Naive thymus-derived CD8-positive, alpha-beta T cell (primary cell): ENCODE measurements at places on chromosomes 16 and 17.

- no peak for DNase-seq
Observed at GRCh38 chr17:72578817-72579470, 458.1 kb downstream of the SOX9 start.

GRCh38 chr16:23557779-23558702 is 514 bp downstream of the UBFD1 start:
- peak; percentile 3 for DNase-seq

DNA sequence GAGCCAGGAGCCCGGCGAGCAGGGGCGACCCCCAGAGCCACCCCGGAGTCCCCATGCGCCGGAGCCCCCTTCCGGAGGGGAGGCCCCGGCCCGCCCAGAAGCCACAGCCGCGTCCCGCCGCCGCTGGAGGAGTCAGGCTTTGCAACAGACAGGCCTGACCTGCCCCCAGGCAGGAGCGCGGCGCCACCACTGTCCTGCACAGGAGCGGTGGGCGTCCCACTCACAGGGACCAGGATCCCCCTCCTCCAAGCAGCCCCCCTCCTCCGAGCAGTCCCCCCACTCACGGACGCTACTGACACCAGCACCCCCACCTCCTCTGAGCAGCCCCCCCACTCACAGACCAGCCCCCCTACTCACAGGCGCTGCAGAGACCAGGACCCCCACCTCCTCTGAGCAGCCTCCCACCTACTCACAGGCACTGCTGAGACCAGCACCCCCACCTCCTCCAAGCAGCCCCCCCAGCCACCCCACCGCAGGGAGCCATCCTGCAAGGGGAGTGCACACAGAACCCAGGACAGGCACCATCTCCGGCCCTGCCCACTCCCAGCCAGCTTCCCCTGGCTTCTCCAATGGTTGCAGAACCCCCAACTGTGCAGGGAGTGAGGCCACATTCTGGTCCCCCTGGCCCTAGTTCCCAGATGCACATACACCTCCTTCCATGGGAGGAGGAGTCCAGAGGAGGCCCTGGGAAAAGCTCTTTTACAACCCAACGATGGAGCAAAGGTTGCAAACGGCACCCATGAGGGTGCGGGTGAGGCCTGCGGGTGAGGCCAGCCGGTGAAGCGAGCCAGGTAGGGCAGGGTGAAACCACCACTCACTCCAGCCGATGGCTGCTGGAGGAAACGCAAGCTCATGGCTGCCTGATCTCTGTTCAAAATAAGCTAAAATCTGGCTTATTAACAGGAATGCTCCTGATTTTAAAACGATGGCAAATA is 69.9 kb downstream of the ABR start:
- DNase-seq: no peak

DNA sequence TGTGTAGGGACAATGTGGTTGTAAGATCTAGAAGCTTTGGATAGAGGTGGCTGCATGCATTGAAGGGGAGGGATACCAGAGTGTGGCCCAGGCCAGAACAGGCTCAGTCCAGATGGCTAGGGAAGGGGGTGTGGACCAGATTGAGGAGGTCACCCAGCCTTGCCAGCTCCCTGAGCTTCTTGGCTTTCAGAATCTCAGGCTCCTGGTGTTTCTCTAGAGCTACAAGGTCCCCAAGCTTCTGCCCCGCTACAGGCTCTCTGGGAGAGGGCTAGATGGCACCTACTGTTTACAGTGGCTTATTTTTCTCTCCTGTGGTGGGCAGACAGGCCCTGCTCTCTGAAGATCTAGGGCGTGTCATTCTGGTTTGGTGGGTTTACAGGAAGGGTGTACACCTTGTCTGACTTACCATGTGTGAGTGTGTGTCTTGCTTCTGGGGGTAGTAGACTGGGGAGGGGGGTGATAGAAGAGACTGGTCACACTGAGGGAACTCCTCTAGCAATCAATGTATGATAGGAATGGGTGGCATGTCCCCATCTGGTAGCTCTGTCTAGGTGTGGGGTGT is 1.1 kb downstream of the RARA start:
- DNase-seq: no peak

- DNase-seq: no peak
Observed at GRCh38 chr16:50183316-50183715, 30.2 kb downstream of the TENT4B start.

DNA sequence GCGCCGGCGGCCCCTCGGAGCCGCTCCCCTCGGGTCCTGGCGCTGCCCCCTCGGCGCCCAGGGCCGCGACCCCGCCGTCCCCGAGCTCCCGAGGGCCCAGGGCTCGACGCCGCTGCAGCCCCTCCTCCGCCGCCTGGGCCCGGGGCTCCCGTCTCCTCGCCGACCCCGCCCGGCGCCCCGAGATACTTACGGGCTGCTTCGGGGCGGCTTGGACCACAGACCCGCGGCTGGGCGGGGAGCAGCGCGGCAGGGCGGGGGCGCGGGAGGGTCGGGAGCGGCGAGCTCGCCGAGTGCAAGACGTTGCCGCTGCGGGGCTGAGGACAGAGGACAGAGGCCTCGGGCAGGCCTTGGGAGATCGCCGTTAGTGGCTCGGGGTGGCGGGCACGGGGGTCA is 290 bp downstream of the TOB1 start:
- DNase-seq: no peak

DNA sequence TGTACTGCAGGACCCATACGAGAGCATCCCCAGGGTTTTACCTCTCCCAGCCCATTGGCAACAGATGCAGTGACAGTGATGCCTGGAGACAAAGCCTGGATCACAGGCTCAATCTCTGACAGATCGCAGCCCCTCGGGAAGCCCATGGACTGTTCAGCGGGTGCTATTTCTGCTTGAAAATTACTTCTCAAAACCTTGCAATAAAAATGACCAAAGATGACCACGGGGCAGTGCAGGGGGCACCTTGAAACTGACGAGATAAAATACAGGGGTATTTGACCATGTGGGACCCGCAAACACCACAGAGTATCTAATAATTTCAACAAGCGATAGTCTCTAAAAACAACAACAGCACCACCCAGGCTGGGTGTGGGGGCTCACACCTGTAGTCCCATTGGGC is 118.3 kb downstream of the C16orf95 start:
- no peak for DNase-seq

DNA sequence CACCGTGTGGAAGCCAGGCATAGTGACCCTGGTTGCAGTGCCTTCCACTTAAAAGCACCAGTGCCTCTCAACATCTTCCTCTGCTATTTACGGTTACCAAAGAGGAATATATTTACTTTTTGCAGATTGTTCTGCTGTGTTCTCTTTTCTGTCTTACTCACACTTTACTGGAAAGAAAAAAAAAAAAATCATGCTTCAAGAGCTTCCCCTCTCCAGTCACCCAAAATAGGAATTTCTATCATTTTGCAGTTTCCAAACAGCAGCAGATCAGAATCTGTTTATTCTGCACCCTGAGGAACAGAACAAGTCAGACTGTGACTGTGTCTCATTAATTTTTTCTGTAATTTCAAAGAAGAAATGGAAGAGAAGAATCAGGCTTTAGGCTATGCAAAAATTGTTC is 96.1 kb downstream of the KCNJ2 start:
- DNase-seq: no peak

DNA sequence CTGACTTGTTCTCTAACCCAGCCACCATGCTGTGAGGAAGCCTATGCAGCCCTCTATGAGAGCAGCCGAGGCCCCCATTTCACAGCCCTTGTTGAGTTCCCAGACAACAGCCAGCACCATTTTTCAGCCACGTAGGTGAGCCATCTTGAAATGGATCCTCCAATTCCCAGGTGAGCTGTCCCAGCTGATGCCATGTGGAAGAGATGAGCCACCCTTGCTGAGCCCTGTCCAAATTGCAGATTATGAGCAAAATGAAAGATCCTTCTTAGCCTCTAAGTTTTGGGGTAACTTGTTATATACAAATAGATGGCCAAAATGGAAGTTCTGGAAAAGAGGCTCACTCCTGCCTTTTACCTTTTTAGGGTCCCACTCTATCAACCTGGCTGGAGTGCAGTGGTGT is 25.7 kb upstream of the TIMP2 start:
- DNase-seq: no peak

DNA sequence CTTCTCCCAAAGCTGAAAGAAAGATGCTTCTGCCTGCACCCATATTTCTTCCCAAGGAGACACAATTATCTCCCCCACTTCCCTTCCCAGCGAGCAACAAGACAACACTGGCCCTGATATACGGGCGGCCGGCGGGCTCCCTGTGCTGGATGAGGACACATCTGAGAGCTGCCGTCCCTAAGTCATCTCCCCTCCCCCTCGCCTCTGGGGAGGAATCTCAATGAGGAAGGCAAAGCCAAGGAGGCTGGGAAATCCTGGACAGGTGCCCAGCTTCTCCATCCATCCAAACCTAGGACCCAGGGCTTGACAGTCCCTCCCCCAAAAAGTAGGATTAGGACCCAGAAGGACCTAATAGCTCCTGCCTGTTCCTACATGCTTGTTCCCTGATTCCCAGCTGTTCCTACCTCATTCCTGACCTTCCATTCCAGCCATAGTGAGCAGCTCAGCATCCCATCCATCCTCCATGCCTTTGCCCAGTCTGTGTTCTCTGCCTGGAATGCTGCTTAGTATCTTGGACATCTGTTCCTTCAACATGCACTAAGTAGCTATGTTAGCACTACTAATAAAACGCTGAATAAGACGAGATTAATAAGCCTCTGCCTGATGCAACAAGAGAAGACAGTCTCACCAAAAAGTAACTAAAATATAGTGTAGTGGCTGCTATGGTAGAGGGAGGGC is 167.9 kb downstream of the CCT6B start:
- DNase-seq: no peak

DNA sequence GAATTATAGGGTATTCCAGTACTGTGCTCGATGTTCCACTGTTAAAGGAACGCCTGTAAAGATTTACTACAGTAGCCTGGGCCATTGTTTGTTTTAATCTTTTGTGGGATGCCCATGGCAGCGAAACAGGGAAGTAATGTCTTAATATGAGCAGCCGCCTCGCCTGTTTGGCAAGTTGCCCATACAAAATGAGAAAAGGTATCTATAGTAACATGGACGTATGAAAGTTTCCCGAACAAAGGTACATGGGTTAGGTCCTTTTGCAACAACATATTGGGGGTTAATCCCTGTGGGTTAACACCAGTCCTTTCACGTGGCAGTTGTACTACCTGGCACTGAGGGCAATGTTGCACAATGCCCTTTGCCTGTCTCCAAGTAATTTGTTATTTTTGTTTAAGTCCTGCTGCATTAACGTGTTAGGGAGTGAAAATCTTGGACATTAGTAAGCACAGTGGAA is 21.1 kb upstream of the TMC5 start:
- DNase-seq: no peak
